ENCODE measurements at places on chromosomes 13 and 19.

DNA sequence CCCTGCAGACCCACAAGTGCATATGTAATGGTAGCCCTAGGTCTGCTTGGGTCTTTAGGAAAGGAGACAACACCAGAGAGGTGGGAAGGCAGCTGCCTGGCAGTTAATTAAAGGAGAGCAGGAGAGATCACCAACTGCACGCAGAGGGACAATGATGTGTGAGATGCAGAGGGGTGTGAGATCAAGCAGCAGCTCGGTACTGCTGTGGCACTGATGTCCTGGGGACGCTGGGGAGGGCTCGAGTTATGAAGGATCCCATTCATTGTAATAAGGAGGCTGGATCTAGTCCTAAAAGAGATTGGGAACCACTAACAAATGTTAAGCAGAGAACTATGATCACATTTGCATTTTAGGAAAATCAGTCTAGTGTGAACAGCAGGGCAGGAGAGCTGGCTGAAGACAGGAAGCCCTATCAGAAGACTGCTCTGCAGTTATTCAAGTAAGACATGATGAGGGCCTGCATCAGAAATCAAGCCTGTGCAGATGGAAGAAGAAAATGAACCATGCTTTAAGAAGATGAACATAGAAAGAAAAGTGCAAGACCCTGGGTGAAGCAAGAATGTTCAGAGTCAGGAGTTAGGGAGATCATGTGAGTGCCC lies 80.4 kb downstream of the DLEU7 start:
- DNase-seq, result no peak

DNA sequence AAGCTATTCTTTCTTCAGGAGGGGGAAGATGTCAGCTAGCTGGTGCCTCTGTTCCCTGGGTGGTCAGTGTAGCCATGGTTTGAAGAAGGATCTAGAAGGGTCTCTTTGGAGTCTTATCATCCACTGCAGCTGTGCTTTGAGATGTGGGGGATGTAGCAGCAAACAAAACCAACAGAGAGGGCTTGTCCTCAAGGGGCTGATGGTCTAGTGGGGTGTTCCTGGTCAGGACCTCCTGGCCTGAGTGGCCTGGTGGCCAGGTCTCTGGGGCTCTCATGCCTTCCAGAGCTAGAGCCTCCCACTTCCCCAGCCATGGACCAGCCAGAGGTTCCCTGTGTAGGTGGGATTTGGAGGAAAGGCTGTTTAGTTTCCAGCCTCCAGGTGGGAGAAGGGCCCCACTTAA lies 40.3 kb downstream of the LYL1 start:
- DNase-seq, result no peak

DNA sequence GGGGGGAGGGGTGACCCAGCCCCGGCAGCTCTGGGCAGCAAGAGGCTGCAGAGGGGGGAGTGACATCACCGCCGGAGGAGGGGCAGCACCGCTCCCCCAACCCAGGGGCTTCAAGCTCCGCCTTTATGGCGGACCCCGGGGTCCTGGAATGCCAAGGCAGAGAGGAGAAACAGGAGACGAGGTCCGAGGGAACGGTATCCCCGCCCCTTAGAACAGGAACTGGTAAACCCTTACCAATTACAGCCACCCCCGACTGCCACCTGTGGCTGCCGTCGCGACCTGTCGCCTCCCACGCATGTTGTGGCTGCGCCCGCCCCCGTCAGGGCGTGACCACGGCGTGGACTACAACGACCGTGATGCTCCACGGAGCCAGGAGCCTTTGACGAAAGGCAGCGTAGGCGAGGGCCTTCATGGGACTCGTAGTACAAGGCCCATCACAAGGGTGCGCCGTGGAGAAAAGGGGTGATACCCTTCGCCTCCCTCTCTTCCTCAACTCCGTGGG lies 4.1 kb upstream of the KCNC3 start:
- peak; percentile 85 for DNase-seq

DNA sequence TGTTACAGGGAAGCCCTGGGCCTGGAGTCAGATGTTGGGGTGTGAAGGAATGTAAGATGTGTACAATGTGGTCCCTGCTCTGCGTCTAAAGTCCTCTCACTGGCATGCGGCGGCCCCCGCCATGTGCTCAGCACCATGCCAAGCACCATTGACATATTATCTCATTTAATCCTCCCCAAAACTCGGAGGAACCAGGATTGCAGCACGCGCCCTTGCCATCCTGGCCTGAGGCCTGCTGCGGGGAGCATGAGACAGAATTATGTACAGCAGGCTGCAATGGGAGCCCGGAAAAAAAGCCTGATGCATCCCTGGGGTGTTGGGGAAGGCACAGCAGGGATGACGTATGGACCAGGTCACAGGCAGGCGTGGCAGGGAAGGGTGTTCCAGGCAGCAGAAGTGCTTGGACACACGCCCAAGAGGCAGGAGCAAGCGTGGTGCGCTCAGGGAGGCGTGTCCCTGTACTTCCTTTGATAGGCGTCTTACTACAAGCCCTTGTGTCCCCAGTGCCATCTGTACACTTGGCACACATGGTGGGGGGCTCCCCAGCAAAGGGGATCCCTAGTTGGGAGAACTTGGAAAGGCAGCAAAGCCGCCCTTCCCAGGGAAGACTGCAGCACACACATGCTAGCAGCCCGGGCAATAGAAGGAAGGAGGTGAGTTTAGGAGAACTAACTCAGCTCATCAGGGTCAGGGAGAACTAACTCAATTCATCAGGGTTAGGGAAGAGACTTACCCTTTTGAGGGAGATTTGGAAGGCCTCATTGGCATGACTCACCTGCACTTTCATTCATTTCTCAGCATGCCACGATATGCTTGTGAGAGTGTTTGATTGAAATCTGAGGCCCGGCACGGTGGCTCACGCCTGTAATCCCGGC lies 3.4 kb downstream of the EVI5L start:
- no peak for DNase-seq

DNA sequence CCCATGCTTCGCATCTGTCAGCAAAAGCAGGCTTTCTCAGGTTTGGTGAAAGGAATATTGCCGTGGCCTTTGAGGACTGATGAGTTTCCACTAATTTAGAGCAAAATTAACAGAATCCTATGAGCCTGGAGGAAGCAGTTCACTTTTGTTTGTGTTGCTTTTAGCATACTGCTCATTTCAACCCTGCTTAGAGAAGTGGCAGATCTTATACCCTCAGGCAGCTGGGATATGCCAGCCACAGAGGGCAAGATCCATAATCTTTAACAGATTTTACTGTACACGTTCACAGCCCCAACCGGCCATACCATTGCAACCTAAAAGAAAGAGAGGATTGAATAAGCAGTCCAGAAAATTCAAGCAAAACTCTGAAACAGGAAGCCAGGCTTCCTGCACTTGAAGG lies 60.5 kb downstream of the COL4A2 start:
- DNase-seq, result no peak

DNA sequence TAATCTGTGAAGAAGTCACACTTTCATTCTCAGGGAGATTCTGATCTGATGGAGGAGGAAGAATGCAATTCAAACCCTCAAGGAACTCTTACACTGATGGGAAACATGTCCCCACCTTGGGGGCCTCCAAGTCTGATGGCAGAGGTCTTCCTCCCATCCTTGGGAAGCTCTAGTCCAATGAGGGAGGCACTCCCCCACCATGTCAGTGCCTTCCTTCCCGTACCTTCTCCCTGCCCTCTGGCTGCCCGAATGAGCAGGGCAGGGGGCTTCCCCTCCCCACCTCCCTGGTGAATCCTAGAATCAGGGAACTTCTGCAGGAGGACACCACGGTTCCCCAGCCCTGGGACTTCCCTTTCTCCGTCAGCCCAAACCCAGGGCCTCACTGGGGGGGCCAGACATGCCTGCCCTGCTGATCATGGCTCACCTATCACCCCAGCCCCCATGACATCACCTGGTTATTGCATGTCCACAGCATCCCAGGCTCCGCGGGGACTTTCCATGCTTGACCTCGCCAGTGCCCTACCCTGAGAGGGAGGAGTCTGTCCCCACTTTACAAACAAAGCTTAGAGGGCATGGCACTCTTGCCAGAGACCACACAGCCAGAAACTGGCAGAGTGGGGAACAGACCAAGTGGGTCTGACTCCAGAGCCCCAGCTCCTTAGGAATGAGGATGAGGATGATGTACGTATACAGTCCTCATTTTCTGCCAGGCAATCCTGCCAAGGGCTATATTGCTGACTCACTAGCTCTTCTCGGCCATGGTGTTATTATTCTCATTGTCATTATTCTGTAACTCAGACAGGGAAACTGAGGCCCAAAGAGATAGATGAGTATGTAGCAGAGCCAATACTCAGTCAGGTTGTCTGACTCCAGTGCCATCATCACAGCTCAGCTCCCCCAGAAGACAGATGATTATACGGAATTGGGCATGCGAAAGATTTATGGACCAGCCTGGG lies 9.6 kb upstream of the BCL3 start:
- DNase-seq, result no peak

GRCh38 chr19:36257520-36257876 lies 42.6 kb downstream of the ZNF146 start:
- DNase-seq, result no peak

DNA sequence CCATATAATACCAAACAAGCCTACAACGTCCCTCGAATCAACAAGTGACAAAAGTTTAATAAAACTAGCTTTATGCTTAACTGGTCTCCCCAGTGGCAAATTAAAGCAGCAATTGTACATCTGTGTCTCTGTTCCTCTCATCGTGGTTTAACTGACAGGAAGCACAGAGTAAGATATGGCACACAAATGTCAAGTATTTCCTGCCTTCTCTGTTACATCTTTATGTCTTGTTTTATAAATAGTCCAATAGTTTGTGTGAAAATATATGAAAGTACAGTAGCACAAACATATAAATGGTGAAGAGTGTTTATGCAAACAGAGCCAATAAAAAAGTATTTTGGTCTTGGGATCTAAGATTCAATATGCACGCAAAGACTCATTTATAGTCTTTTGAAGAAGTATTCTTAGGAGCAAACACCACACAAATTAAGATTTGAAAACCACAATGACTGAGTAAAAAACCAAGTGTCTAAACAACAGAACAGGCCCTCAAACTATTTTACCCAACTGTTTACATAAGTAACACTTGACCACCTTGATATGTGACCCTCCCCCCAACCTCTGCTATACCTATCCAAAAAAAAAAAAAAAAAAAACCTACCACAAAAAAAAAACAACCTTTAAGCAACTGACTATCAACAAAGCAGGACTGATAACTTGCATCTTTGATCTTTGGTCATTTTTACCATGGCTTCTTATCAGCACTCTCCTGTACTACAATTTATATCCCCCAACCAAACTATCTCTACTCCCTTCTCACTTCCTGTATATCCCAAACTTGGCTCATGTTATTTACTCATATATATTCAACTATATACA lies 14.0 kb downstream of the ELF1 start:
- DNase-seq, result no peak

DNA sequence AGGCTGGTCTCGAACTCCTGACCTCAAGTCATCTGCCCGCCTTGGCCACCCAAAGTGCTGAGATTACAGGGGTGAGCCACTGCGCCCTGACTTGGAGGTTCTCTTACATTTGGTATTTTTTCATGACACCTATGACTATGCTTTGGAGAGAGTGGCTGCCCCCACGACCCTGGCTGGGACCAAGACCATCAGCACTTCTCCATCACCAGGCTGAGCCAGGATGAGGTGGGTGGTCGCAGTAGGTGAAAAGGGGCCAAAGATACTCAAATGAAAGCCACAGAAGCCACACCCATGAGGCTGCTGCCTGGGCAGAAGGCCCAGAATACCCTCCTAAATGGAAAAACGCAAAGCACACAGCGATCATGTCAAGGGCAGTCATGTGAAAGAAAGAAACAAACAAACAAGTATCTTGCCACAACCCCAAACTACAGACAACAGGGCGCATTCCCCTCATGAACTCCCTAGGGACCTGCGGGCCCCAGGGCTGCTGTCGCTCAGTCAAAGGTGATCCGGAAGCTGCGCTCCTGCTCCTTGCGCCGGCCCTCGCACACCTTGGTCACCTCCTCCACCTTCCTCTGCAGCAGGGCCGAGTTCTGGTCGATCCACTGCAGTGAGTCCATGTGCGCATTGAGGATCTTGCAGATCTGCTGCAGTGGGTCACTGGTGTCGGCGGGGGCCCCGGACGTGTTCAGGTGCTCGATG lies 11.2 kb upstream of the IL4I1 start:
- DNase-seq, result no peak

DNA sequence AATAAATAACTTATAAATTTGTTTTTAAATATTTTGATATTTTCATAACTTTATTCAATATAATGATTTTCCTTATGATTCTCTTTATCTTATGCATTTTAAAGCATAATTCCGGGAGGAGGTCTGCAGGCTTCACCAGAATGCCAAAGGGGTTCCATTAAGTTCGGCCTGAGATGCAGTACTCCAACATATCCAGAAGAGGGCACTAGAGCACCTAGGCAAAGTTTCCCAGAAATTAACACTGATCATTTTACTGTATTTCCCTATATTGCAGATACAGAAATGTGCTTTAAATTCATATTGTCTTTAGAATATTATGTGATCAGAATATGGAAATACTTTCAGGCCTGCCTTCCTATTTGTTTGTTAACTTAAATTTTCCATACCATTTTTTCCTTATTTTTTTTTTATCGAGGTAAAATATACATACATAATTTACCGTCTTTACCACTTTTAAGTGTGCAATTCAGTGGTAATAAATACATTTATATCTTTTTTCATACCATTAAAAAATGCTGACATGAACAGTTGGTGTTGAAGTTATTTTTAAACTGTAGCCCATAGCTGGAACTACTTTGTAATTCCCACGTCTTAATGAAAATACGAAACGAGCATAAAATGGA lies 58.9 kb upstream of the TM9SF2 start:
- DNase-seq, result peak; percentile 46
